ENCODE measurements at places on chromosomes 1 and 21. TPM values are rescaled to one million over a fixed set of nuclear protein-coding genes. Genes with fewer than 3 reads are reported as not detected.

Gene LORICRIN
- not detected for total RNA-seq

Gene SELE
- not detected for total RNA-seq

Gene B3GALT2
- total RNA-seq = 0.14 TPM

Gene CDCA8
- total RNA-seq = 55.0 TPM

Gene C1orf115
- total RNA-seq = 0.76 TPM

Gene ANKRD65
- not detected for total RNA-seq

Gene RNF220
- 74.3 TPM for total RNA-seq

Gene DYNLT5
- not detected for total RNA-seq

Measured in activated CD4-positive, alpha-beta memory T cell treated with anti-CD3 and anti-CD28 coated beads for 36 hours (primary cell).